ENCODE measurements at places on chromosomes 1 and 21.

GRCh38 chr1:19433719-19433998 is 51.7 kb downstream of the CAPZB start:
- DNase-seq, result no peak

DNA sequence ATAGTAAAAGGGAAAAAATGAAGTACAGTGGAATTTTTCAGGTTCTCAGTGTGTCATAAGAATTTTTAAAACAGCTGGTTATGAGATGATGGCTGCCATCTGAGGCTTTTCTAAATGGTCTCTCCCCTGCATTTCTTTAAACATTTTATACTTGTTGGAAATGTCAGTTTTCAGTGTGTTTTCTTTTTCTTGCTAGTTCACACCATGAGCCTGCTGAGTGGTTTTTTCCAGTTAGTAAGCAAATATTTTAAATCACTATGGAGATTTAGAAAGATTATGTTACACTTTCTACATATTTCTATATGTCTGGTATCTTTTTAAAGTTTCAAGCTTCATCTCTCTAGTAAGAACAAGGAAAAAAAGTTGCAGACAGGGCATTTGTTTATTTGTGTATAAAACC is 9.6 kb downstream of the RBM15 start:
- no peak for DNase-seq

GRCh38 chr1:113103048-113103447 is 30.1 kb downstream of the LRIG2 start:
- no peak for DNase-seq

- DNase-seq, result no peak
Measured at GRCh38 chr1:2941907-2942306, 79.4 kb upstream of the ACTRT2 start.

- no peak for DNase-seq
Measured at GRCh38 chr1:50308878-50309277, 114.4 kb downstream of the DMRTA2 start.

GRCh38 chr1:89125913-89126580 is at the start of gene GBP2:
Gene GBP2, minus strand, starts transcription at chr1:89126114. Its CDS starts 4,148 bp downstream, at chr1:89121966.
- no peak for DNase-seq

GRCh38 chr1:44554706-44555105 is 119.6 kb downstream of the TMEM53 start:
- DNase-seq, result no peak

DNA sequence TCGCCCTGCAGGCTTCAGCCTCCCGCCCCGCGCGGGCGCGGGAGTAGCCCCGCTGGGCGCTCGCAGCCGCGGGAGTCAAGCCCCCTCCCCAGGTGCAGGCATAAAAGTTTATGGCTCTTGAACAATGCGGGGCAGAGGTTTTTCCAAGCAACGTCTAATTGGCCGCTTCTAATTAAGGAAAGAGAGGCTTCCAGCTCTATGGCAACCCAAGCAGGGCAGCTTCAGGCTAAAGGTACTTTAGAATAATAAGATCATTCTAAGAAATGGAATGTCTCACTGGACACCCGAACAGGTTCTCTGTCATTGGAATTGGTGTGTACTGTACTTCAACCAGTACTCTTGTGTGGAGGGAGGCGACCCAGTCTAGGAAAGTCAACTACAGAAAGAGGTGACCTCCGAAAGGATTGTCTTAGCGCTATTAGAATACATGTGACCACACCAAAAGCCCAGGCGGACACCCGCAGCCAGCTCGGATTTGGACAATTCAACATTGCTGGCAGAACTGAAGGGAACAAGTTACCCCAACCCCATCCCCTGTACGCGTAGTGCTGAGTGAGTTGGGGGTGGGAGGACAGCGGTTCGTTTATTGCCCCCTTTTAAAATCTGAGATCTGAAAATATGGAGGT is 12.5 kb downstream of the NR5A2 start:
- no peak for DNase-seq

- no peak for DNase-seq
Measured at GRCh38 chr1:52635321-52636089, 2.5 kb downstream of the SHISAL2A start.

DNA sequence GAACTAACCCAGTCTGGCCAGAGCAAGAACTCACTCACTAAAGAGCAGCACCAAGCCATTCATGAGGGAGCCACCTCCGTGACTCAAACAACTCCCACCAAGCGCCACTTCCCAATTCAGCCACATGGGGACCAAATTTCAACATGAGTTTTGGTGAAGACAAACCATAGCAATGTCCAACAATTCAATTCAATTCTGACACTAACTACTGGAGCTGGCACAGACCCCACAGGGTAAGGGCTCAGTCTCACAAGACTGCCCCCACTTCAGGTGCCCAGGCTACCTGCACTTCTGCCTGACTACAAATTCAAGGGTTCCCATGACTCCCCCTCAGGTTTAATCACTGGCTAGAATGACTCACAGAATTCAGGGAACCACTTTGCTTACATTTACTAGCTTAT is 48.8 kb upstream of the RAP1A start:
- no peak for DNase-seq

GRCh38 chr1:4745560-4745959 is 91.2 kb downstream of the AJAP1 start:
- DNase-seq, result no peak

DNA sequence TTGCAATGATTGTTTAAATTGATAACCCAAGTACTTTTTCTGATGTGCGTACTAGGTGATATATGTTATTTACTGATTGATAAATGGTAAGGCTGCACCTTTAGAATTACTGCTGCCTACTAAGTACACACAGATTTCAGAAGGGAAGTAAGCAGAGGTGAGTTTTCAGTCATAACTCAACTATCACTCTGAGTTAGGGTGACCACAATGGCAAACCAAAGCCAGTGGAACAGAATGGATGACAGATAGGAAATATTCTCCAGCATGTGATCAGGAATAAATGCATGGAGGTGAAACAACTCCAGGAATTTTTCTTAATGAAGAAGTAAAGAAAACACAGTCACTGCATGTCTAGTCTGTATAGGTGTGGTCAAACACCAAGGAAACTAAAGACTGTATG is 7.5 kb upstream of the KCNJ15 start:
- no peak for DNase-seq

DNA sequence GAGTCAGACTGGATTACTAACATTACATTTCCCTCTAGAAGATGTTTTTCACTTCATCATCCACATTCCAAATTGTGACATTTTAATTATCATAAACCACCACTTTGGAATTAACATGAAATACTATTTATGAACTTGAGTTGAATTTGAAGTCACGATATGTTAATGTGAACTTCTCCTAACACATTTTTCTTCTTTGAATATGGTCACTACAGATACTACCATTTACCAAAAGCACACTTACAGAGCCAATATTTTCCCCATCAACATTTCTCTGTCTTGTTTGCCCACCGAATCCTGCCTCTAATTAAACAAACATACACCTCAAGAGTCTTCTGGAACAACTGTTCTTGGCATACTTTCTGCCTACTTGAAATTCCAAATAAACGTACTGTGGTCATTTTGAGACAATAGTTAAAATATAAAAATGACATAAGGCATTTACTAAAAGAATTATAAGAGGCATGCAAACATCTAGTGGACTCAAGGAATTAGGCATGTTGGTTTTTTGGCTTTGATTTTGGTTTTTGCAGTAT is 177.4 kb downstream of the AKT3 start:
- DNase-seq, result no peak

- no peak for DNase-seq
Measured at GRCh38 chr1:179870870-179871269, 6.7 kb downstream of the TOR1AIP2 start.

- DNase-seq, result no peak
Measured at GRCh38 chr1:103447471-103447870, 78.0 kb upstream of the RNPC3 start.

- DNase-seq, result no peak
Measured at GRCh38 chr1:151860504-151861187, 7.1 kb upstream of the THEM5 start.

GRCh38 chr1:108000620-108001111 is 35.7 kb upstream of the VAV3 start:
- no peak for DNase-seq

GRCh38 chr21:21188513-21189195 is 190.4 kb downstream of the NCAM2 start:
- DNase-seq, result no peak

GRCh38 chr1:229988534-229988933 is 78.5 kb upstream of the GALNT2 start:
- no peak for DNase-seq

DNA sequence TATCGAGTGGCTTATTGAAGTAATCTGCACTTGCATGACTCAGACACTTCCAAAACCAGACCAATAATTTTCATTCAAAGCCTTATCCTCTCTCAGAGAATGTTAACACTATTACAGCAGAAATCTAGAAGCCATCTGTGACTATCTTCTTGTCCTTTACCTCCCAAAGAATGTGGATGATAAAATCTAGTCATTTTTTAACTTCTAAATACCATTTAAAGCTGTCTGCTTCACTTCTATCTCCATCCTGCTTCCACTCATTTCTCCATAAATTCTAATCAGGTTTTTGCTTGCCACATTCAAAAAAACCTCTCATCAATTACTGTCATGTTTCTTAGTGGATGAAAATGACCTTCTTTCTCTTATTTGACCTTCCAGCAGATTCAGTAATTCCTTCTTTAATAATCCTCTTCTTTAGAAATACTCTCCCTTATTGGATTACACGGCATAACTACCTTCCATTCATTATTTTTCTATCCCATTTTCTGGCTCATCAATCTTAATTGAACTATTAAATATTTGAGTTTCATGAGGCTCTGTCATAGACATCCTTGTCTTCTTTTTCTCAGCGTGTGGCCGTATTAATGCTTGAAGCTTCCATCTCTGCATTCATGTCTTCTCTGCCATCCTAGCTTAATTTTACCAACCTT is 1999.4 kb downstream of the MRPL39 start:
- DNase-seq, result no peak

DNA sequence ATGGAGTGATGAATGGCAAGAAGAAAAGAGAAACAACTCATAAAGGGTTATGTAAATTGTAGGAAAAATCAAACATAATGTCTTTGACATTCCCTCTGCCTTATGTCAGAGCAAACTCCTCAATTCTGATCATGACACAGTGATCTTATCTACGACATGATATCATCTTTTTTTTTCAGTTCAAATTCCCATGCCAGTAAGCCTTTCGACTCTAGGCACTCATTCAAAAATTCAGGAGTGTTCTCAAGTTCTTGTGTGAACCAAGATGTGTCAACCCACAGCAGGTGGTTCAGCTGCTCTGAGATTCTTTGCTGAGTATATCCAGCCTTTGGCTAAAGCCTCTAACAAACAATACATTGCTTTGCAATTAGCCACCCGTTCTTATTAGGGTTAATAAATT is 97.1 kb upstream of the ESRRG start:
- no peak for DNase-seq

- no peak for DNase-seq
Measured at GRCh38 chr1:222547944-222548671, at the start of gene HHIPL2. Gene HHIPL2, minus strand, starts transcription at chr1:222548104. Its CDS starts 60 bp downstream, at chr1:222548044.

- DNase-seq, result no peak
Measured at GRCh38 chr1:34743775-34744174, 11.1 kb upstream of the GJB5 start.

GRCh38 chr1:221751226-221751887 is 9.5 kb upstream of the DUSP10 start:
- no peak for DNase-seq

GRCh38 chr1:84245563-84245962 is 55.9 kb upstream of the SAMD13 start:
- no peak for DNase-seq

- DNase-seq, result no peak
Measured at GRCh38 chr1:172646653-172647052, 12.2 kb upstream of the FASLG start.

DNA sequence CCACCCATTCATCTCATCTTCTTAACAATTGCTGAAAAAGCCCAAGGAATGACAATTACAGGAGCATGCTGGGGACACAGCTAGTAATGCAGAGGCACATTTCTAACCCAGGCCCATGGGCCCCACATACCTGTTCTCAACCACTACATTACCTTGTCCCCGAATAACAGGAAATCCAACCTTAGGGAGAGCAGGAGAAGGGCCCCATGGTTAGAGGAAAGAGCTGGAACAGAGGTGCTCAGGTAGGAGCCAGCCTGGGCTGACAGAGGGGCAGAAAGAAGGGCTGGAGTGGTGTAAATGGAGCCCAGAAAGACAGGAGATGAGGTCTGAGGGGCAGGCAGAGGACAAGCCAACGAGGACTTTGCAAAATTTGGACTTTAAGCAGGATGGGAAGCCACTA is 11.4 kb upstream of the S100A8 start:
- no peak for DNase-seq

- DNase-seq, result no peak
Measured at GRCh38 chr1:36387141-36387949, 1.6 kb upstream of the STK40 start.

- DNase-seq, result no peak
Measured at GRCh38 chr1:225159793-225160192, 230.3 kb downstream of the DNAH14 start.

DNA sequence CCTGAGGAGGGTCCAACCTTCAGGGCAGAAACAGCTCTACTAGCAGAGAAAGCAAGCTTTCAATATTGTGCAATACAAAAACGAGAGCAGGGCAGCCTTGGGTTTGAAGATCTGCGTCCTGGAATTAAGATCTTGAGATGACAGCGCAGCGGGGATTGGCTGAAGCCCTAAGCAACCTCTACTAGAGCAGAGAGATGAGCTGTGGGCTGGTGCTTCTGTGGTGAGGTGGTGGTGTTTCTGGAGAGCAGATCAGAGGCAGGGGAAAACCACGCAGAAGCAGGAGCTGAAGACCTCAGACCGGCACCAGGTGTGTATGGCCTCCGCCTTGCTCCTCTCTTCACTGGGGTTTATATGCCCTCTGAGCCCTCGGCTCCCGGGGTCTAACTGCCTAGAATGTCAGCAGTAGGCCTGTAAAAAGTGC is 12.5 kb downstream of the TRAF3IP3 start:
- no peak for DNase-seq

GRCh38 chr1:16244650-16245285 is 7.8 kb upstream of the CPLANE2 start:
- no peak for DNase-seq

DNA sequence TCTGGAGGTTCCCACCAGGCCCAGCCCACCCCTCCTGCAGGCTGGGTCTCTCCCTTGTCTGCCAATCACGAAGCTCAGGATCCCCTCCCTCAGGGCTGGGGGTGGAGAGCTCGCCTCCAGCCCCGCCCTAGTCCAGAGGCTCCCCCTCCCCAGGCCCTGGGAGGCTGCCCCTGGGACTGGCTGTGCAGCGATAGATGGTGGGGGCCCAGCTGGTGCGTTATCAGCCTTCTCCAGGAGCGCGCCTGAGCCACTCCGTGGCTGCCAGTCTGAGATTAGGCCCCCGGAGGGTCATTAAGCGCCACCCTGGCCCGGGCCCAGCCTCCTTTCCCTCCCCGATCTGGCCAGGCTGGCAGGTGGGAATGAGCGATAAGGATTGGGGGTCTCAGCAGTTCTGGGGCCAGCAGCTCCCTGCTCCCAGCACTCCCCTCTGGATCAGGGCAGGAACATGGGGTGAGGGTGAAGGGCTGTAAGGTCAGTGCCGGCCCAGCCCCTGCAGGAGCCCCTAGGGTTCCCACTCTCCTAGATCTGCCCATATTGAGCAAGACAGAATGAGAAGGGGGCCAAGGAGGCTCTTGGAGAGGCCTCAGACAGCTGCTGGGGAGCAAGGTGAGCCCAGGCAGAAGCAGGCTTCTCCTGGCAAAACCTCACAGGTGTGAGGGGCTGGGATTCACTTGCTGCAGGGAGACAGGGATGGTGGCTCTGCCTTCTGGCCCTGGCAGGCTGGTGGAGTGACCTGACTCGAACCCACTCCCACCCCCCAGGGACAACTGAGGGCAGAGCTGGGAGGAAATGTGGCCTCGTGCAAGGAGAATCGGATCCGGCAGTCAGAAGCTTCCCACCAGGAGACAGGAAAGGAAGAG is 8.5 kb downstream of the PDZK1IP1 start:
- no peak for DNase-seq

GRCh38 chr1:178768423-178768822 is 43.4 kb downstream of the RALGPS2 start:
- DNase-seq, result no peak

- DNase-seq, result no peak
Measured at GRCh38 chr1:185401019-185401418, 84.0 kb upstream of the IVNS1ABP start.
